Hypothalamus (tissue), 51 donors: ENCODE measurements at places on chromosomes 5 and 9.
A peak's percentile ranks its signal among the peaks of the same experiment; 100 is the strongest.

DNA sequence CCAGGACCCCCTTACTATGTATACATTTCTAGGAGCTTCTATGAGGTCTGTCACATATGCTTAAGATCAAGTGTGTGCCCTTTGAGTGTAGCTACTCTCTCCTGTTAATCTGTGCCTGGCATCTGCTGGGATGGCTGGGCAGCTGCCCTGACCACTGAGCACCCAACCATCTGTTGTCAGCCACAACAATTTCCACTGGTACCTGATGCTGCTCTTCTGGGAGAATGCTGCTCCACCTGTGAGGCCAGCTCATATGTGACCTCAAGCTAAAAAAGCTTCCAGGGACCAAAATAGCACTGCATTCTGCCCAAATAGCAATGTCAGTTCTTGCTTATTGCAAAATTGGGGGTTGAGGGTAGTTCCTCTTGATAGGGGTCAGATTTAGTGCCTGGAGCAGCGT, 595.6 kb downstream of the RAB3C start:
- no peak for DNase-seq

- no peak for DNase-seq
These were observed 416.6 kb downstream of the PLK2 start for GRCh38 chr5:58043032-58043945.

GRCh38 chr9:129406278-129407225, 214.3 kb downstream of the C9orf50 start:
- no peak for DNase-seq

GRCh38 chr9:136225748-136226679, 19.6 kb downstream of the QSOX2 start:
- no peak for DNase-seq

DNA sequence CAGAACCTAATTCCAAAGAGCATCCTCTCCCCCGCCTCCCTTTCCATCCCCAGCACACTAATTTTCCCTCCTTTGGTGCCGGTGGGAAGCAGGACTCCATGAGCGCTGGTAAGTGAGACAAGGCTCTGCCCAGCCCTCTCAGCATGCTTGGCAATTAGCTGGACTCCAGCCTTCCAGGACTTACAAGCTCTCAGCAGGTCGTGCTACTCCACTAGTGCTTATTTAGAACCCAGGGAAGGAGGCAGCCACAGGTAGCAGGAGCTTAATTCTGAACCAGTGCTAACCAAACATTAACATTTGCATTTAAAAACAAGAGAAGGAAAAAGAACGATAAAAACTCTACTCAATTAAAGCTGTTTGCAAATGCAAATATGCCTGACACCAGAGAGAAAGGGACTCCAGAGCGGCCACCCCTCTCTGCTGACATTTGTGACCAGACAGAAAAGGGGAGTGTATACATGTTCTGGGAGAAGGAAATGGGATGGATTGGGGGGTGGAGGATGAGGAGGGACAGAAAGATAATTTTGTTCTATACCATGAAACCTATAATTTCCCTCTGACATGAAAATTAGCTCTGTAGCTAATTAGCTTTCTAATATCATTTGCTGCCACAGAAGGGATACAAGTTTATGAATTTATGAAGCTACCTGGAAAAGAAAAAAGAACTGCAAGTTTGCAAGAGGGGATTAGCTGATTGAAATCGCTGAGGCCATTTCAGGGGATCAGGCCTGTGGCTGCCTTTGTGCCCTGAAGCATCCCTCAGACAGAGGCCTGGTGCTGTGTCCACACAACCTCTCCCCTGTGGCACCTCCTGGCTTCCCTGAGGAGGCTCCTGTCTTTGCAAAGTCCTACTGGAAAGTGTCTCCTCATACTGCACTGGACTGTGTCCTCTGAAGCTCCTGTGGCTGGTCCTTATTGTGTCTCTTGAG, 266.3 kb downstream of the SEC61B start:
- no peak for DNase-seq

GRCh38 chr9:116757030-116757429, 69.9 kb downstream of the TRIM32 start:
- no peak for DNase-seq

- no peak for DNase-seq
These were observed 532.5 kb downstream of the RAB3C start for GRCh38 chr5:59115345-59115744.

- peak; percentile 51 for DNase-seq
These were observed 705 bp downstream of the SEPTIN8 start for GRCh38 chr5:132776131-132776937.

- no peak for DNase-seq
These were observed 62.5 kb upstream of the CXCL14 start for GRCh38 chr5:135641319-135641718.

DNA sequence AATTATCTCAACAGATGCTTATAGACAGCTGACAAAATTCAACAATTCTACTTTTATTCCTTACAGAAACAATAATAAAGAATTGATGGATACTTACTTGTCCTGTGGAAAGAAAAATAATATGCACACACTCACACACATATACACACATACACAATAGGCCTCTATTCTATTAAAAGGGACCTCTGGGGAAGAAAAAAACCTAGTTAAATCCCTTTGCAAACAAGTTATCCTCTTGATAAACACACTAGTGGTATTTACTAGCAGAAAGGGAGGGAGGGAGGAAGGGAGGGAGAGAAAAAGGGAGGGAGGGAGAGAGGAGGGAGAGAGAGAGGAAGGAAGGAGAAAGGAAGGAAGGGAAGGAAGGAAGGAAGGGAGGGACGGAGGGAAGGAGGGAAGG, 486.4 kb downstream of the HINT1 start:
- no peak for DNase-seq

DNA sequence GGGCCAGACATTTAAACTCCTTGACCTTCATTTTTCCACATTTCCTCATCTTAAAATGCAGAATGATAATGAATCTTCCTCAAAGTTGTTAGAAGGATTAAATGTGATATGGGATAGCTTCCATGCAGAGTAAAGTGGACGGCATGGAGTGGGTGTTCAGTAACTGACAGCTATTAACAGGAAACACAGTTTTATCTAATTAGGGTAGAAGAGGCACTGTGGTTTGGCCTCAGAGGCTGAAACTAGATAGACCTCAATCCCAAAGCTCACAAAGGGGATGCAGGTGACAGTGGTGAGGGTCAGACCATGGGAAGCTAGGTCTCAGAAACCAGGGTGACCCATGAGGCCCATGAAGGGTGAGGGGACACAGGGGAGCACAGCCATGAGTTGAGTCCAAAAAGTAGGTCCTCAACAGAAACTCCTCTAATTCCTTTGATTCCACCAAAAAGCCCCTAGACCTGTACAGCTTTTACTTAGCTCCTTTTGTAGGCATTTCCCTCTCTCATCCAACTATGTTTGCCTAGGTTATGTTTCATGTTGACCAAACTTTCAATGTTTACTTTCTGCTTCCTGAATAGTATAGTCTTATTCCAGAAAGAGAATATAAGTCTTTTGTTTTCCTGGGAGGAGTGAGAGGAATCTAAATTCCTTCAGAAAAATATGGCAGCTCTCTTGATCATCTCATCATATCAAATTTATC, 27.9 kb upstream of the GLDC start:
- DNase-seq, result no peak

GRCh38 chr5:121816164-121816563, 35.5 kb upstream of the FTMT start:
- DNase-seq, result no peak

GRCh38 chr9:91817493-91818224, 132.4 kb downstream of the ROR2 start:
- no peak for DNase-seq

DNA sequence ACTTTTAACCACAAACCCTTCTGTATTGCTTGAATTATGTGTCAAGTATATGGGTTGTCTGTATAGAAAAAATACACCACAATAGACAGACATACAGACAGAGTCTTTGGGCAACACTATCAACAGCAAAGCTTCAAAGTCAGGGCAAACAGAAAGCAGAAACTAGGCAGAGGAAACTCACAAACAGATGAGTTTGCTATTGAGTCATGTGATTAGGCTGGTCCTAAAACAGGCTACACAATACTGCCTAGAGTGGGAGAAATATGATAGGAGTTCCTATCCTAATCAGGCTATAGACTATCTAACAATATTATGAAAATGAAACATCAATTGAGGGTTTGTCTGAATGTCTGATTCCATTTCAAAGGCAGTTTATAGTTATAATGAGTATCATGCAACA, 156.4 kb downstream of the EDIL3 start:
- no peak for DNase-seq

DNA sequence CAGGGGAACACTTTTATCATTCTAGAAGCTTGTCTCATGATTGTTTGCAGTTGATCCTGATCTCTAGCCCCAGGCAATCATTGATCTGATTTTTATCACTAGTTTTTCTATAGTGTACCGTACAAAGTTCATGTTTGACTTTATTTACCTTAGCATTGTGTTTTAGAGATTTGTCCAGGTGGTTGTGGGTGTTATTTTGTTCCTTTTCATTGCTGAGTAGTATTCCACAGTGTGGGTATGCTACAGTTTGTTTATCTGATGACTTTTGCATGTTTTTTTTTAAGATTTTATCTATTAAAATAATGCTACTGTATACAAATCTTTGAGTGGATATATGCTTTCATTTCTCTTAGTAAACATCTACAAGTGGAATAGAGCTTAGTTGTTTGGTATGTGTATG, 26.2 kb downstream of the ZNF131 start:
- no peak for DNase-seq

DNA sequence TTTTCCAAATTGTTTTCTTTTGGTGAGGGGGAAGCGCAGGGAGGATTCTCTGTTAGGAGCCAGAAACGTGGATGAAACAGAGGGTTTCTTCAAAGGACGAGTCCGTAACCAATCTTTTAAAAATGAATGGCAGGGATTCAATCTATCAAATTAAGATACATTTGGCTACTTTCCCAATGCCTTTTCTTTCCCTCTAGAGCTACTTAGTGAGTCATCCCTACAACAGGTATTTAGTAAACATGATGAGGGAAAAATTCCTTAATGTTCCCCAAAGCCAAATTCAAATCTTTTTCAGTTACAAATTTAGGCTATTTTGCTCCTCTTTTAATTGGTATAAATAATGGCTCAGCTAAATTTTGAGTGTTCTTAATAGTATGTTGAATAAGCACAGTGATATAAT, 366.4 kb upstream of the RIOK2 start:
- DNase-seq, result no peak

DNA sequence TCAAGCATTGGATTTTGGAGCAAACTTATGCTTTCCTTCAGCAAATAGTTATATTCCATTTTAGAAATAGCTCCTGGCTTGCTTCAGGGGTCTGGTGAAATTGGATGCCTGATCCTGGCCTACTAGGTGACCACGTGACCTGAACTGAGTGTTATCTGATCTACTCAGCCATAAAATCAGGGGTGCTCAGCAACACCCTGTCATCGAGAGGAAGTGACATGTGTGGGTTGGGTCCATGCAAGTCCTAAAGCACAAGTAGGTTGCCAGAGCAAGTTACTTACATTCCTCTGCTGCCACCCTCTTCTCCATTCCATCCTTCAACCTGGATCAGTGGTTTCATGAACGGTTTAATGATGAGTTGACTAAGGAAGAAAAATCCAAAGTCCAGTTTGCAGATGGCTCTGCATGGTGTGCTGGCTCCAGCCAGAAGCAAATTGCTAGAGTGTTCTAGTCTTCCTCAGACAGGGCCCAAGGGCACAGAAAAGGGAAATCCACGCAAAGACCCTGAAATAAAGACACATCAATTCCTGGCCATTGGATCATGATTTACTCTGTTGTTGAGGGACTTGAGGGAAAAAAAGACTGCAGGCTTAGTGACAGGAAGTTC, 2.8 kb upstream of the FAM193B start:
- DNase-seq, result no peak

GRCh38 chr5:179755022-179755421, 22.4 kb downstream of the MAML1 start:
- DNase-seq, result no peak

DNA sequence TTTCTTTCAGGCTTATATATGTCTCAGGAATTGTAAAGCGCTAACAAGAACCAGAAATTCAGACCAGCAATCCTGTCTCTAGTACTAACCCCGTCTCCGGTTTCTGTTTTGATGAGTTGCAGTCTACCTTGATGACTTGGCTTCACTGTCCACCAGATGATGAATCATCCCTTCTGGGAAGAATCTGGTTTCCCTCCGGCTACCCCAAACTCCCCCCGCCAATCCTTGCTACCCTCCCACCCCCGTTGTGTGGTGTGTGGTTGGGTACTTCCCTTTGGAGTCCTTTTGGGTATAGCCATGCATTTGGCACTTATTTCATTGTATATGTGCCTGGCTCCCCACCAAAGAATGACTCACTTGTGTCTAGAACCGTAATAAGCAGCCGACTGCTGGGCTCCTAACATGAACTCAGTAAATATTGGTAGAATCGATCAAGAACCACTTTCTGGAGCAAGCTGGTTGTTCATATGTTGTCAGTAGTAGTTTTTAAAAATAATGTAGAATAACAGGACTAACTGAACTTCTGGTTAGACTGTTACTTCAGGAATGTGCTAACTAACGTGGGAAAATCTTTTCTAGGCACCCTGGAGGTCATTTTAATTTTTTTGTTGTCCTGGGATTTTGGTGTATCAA, 8.3 kb upstream of the TGFBI start:
- no peak for DNase-seq

- DNase-seq, result no peak
These were observed 8.4 kb downstream of the PRDM6 start for GRCh38 chr5:123097483-123097870.

DNA sequence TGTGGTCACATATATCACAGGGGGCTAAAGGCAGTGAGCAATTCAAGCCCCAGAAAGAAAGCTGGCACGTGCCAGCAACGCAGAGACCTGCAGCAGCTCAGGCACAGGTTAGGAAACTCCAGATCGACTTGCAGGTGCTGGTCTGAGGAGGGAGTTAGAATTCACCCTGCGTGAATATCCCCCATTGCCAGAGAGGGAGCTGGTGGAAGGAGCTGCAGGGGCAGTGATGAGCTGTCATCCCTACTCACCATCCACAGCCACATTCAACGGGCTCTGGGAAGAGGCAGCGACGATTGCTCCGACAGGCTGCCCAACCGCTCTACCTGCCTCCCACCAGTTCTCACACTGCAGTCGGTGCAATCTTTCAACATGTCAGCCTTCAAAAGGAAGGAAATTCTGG, 40.8 kb upstream of the CLK4 start:
- no peak for DNase-seq

DNA sequence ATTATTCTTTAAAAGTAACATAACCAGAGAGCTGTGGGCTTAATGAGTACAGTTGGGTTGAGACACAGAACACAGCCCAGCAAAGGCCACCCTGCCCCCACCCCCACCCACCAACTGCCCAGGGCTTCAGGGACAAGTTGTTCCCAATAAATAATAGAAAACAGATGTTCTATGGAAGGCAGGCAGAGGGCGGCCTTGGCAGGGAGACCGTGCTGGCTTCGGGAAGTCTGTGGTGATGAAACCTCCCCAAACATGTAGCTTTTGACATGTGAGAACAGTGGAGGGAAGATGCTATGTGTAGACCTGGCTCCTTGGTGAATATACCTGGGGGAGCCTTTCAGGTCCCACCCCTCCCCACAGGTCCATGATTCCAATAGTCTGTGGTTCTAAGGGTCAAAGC, 10.0 kb downstream of the TRAF1 start:
- DNase-seq, result no peak

DNA sequence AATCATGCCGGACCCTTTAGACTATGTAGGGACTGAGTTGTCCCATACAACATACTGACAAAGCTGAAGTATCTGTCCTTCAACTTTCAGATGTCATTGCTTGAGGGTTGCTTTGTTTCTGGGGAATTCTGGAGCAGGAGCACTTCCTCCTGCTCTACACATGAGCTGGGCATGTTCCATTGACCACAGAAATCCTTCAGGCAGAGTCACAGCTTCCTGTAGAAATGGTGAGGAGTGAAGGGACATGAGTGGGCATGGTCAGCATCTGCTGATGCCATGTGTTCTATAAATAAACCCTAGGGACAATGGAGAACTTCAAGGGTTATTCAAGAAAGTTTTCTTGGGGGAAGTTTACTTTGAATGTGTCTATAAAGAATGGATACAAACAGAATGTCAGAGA, 296.6 kb upstream of the FBXL7 start:
- no peak for DNase-seq
